ENCODE measurements at places on chromosomes 1 and 21.

DNA sequence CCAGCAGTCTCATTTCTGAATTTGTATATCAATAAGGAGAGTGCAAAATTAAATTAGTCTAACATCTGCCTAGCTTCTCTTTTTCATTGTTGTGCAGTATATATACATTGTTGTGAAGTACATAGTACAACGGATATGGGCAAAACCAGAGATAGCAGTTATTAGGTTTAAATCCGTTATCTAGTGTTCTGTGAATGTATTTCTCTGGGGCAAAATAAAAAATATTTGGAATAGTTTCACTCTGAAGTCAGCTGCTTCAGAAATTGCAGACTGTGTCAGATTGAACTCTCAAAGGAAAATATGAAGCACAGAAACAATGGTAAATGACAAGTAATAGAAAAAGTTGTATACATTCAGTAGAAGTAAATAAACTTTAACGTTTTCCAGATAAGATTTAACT lies 836.5 kb upstream of the CXADR start:
- DNase-seq: no peak

- no peak for DNase-seq
Observed at GRCh38 chr1:1048765-1049164, 25.3 kb downstream of the RNF223 start.

DNA sequence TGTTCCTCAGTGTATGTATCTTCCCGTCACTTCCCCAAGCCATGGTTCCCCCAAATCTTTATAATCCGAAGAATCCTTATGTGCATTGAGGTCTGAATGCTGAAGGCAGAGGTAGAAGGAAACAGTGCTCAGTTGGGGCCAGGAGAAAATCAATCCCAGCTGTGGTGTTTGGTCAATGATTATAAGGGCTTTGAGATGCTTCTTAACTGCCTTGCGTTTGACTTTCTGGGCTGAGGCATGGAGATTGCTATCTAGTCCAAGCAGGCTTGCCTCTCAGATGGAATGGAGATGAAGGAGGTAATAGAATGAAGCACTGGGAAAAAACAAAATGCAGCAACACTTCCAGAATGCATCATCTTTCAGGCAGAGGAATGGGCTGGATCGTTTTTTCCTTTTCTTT lies 3.6 kb upstream of the MAP1LC3C start:
- no peak for DNase-seq

- peak; percentile 83 for DNase-seq
Observed at GRCh38 chr1:14945132-14946010, 208.2 kb upstream of the TMEM51 start.

- no peak for DNase-seq
Observed at GRCh38 chr1:150498342-150498741, 9.6 kb upstream of the ECM1 start.

GRCh38 chr1:15060104-15060503 lies 93.4 kb upstream of the TMEM51 start:
- no peak for DNase-seq

- DNase-seq: no peak
Observed at GRCh38 chr1:207364614-207365013, 43.1 kb downstream of the CD55 start.

DNA sequence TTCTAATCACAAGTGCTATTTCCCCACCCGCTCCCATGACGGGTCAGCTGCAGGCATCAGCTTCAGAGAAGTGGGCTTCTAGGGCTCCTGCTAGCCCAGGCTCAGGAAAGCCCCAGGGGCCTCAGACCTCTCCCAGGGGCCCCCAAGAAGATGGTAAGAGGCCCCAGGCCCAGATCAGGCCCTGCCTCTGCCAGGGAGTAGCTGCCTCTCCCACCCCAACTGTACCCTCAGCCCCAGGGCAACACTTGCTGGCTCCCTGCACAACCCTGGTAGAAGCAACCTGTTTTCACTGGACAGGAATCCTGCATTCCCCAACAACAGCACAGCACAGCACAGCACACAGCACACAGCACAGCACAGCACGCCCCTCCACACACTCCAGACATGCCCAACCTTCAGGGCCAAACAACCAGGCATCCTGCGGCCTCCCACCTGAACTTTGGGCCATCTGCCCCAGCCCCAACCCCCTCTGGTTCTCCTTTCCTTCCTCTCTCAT lies 6.5 kb downstream of the BLACAT1 start:
- DNase-seq: no peak

- peak; percentile 11 for DNase-seq
Observed at GRCh38 chr1:183694066-183694465, 41.0 kb upstream of the APOBEC4 start.

DNA sequence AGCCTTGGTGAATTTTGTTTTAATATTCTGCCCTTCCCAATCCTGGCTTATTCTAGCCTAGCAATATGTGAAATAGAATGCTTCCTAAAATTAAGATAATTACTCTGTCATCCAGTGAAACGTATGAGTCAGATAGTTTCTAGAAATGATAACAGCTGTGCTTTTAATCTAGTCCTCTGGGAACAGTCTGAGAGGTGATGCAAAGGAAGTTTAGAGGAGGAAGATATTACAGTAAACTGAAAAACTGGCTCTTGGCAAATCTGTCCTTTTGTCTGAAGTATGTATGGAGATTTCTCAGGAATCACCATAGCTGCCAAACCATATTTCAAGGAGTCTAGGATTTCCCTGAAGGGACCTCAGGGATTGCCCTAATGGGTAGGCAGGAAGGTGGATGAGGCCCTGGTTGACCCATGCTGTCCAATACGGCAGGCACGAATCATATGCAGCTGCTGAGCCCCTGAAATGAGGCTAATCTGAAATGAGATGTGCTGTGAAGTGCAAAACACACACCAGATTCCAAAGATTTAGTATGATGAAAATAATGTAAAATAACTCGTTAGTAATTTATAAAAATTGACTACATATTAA lies 70.8 kb upstream of the LBR start:
- peak; percentile 81 for DNase-seq

GRCh38 chr1:19610282-19610981 lies 33.7 kb upstream of the NBL1 start:
- DNase-seq: no peak

DNA sequence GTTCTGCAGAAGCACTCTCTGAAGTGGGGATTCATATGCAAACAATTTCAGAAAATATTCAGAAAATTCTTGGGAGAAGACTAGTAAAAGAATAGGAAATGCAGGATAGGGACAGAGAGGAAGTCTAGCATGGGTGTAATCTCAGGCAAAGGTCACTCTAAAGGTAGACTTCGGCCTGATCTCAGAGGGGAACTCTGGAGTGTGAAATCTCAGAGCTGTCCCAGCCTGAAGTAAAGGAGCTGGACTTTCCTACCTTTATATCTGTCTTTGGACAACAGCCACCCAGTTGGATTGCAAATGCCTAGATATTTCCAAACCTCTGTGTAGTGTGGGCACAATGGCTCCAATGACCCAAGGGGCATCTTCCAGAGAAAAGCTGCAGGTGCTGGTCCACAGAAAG lies 379.8 kb downstream of the GPATCH2 start:
- no peak for DNase-seq

GRCh38 chr1:90731382-90732050 lies 14.4 kb upstream of the BARHL2 start:
- DNase-seq: peak; percentile 68

- DNase-seq: peak; percentile 83
Observed at GRCh38 chr1:150168960-150169601, 19.4 kb downstream of the PLEKHO1 start.

- no peak for DNase-seq
Observed at GRCh38 chr1:36119456-36119855, 5.6 kb downstream of the COL8A2 start.

GRCh38 chr1:121517586-121518230 lies 332.9 kb downstream of the SRGAP2C start:
- no peak for DNase-seq

DNA sequence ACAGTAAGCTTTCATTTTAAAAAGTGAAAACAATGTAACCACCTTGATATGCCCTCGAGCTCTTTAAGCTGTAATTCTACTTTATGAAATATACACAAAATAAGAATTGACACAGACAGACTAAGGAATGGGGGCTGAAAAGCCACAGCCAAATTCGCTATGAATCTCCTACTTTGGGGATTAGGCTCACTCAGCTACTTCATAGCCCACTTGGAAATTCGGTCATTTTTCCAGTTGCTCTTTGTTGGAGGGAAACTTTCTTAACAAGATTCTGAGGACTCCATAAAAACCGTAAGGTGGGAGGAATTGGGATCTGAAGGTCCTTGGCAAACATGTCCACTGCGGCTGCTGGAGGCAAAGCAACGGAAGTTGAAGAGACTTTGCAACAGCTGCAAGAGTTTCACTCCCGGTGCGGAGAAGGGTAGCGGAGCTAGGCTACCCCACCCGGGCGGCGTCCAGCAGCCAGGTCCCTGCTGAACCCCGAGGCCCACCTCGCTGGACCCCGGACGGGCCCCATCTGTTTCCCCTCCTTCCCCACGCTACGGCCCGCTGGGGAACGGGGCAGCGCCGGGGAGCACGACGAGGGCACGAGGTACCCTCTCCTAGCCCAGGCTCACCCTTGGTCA lies 634 bp downstream of the MYCBP start:
- no peak for DNase-seq

GRCh38 chr1:8947127-8947691 lies 1.5 kb downstream of the CA6 start:
- no peak for DNase-seq

- no peak for DNase-seq
Observed at GRCh38 chr1:182569939-182570610, 19.0 kb downstream of the RNASEL start.

DNA sequence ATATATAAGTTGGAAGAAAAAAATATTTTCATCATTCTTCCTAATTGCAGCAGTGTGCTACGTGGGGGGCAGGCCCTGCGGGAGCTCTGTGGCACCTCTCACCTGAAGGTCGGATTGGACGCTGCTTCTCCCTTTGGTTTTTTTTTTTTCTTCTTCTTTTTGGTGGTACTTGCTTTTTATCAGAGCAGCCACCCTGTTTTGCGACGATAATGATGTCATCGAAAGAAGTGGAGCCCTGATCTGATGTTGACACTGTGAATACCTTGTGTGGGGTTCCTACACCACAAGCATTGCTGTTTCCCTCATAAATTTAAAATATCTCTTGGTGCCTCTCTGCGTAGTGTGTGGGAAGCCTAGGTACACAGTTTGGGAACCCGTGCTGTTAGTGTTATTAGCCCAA lies 5.5 kb downstream of the TRAPPC10 start:
- DNase-seq: no peak

GRCh38 chr1:111515291-111516004 lies 12.0 kb upstream of the ADORA3 start:
- DNase-seq: peak; percentile 57

DNA sequence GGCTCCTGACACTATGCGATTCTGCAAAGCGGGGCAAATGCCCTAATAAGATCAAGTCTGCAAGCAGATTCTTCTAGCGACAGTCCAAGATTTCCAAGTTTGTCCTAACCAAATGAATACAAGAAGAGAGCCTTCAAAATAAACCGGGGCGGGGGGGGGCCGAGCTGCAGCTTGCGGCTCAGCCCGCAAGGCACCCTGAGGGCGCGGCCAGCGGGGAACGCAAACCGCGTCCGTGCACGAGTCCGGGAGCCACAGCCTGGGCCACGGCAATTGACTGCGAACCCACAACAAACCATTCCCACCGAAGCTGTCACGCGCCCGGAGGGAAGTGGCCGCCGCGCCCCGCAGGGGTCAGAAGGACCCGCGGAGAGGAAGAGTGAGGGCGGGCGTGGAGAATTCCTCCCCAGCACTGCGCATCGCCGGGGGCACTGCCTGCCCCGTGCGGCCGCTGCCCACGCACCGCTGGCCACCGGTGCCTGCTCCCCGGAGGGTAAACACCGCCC lies 687 bp downstream of the TGFBR3 start:
- DNase-seq: no peak

GRCh38 chr1:8047112-8047511 lies 21.0 kb upstream of the ERRFI1 start:
- no peak for DNase-seq

GRCh38 chr1:66275083-66275482 lies 258.9 kb upstream of the SGIP1 start:
- DNase-seq: no peak

DNA sequence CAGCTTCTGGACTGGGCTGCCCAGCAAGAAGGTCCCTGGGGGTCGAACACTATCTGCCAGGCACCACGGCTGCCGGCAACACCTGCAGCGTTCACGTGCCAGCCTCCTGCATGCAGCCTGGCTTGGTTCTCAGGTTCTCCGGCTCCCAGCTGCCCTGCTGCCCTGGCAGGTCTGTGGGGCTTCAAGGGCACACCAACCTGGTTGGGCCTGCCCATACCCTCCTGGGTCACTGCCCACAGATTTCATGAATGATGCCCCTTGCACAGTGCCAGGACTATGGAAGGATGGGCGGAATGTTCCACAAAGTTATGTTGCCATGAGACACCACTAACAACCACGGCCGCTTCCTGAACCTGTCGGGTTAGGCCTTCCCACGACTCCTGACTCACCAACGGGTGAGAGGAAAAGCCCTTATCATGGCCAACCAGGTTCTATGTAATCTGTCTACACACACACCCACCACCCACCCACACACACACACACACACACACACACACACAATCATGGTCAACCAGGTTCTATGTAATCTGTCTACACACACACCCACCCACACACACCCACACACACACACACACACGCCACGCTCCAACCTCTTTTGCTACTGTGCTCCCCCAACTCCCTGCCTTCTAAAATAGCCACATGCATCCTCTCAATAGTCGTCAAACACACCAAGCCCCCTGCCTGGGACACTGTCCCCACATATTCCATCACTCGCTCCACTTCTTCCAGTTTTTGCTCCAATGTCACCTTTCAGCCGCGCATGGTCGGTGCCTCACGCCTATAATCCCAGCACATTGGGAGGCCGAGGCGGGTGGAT lies 32.2 kb downstream of the HSPG2 start:
- DNase-seq: no peak

DNA sequence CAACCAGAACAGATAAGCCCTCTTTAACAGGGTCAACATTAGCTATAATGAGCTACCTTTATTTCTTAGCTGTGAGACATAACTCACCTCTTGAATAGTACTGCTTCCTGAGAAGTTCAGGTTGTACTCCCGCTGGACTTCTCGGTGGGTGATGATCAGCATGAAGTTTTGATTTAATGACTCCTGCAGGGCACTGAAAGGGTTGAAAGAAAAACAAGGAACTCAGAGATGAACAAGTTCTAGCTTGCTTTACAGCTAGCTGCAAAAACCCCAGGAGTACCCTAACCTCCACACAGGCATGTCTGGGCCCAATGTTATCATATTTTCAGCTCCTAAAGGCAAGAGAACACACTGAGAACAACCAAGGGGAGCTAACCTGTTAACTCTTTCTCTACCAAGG lies 254.4 kb downstream of the FAF1 start:
- peak; percentile 11 for DNase-seq

GRCh38 chr1:167996266-167996665 lies 59.4 kb upstream of the MPC2 start:
- DNase-seq: no peak

GRCh38 chr1:57019236-57019839 lies 53.5 kb upstream of the C8B start:
- peak; percentile 35 for DNase-seq

- DNase-seq: peak; percentile 58
Observed at GRCh38 chr1:160428655-160429054, 28.3 kb downstream of the VANGL2 start.

DNA sequence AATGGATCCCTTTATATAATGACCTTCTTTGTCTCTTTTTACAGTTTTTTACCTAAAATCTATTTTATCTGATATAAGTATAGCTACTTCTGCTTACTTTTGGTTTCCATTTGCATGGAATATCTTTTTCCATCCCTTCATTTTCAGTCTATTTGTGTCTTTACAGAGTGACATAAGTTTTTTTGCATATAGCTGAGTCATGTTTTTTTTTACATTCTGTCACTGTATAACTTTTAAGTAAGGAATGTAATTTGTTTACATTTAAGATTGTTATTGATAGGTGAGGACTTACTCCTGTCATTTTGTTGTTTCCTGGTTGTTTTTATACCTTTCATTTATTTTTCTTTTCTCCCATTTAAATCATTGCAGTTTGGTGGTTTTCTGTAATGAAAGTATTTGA lies 402.7 kb upstream of the ADGRL2 start:
- no peak for DNase-seq

Data from eye (tissue), 1 donor.